ENCODE measurements at places on chromosomes 4 and X.
A peak's percentile ranks its signal among the peaks of the same experiment; 100 is the strongest.

GRCh38 chr4:105015750-105016149 is 130.9 kb upstream of the TET2 start:
- no peak for DNase-seq

- DNase-seq = no peak
Measured at GRCh38 chr4:153266988-153267387, 62.7 kb downstream of the TRIM2 start.

GRCh38 chr4:102612824-102613366 is 111.7 kb downstream of the NFKB1 start:
- DNase-seq = peak; percentile 47

DNA sequence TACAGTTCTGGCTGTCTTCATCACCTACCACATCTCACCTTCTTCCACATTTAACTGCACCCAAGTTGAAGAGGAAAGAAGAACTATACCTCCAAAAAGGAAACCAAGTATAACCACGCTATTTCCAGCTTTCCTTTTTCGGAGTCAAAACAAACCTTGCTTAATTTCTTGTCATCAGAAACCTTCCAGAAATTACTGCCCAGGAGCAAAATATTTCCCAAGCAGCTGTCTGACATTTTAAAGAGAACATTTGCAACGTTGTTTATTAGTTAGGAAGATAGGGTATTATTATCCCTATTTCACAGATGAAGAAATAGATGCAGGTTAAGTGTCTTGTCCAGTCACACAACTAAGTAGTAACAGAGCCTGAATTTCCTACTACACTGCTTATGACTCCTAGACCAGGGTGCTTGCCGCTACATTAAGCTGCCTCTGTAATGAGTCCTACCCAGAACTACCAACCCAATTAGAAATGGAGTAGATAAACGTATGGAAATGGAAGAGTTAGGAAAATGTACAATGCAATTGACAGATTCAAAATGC is 2.2 kb upstream of the ACSL4 start:
- no peak for DNase-seq

- DNase-seq = no peak
Measured at GRCh38 chr4:94567811-94568210, 116.1 kb downstream of the PDLIM5 start.

DNA sequence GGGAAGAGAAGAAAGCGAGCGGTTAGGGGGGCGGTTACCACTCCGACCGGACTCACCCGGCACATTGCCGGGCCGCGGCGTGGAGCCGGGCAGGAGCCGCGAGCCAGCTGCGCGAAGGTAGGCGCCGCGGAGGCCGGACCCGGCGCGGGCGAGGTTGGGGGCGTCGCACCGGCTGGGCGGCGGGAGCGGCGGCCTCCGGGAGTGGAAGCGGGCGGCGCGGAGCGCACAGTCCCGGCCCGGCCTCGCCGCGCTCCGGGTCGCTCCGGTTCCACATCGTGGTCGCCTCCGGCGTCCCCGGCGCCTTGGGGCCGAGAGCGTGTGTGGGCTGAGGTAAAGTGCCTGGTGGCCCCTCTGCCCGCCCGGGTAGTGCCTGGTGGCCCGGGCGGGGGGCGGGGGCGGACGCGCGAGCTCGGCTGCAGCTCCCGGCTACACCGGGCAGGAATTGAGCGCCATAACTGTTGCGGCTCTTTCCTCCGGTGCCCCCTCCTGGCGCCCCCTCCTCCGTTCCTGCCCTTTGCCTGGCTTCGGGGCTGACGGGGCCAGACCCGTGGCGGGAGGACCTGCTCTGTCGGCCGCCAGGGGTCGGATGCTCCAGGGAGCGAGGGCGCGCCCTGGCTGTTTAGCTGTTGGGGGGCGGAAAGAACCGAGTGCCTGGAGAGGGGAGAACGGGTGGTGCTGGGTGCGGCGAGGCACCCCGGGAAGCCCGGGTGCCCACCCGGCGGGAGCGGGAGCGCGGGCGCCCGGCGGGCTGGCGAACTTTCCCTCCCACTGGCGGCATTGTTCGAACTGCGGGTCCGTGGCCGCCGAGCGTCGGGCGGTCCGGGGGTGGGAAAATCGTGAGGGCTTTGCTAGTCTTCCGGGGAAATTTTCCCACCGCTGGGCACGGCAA is 626 bp downstream of the JADE3 start:
- peak; percentile 29 for DNase-seq

DNA sequence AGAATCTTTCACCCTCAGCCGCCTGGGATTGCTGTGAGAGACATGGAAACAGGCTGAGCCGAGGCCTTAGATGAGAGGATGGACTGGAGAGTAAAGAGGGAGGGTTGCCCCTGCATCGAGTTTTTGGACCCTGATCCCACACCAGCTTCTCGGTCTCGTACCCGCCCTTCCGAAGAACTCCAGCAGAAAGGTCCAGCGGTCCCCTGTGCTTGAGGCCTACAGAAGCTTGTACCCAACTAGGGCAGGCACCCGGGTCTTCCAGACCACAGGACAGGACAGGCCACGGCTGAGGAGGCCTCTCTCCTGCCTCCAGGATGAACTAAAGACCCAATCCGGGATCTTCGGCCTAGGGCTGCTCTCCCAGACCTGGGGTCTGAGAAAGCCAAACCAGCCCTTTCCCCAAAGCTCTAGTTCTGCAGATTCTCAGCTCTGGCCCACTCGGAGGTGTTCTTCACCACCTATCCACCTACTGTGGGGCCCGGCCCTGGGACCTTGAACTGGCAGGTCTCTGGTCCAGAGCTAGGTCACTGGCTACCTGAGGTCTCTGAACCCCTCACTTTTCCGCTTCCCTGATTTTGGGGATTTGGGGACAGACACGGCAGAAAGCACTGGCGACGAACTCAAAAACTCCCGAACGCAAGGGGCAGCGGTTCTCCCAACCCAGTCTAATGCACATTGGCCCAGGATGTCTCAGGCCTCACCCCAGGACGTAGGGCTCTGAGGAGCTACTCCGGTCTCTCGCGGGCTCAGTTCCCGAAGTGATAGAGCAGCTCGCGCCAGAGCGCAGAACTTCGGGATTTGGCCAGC is 1.1 kb downstream of the NKX3-2 start:
- DNase-seq = no peak

GRCh38 chrX:152913910-152914309 is 16.0 kb downstream of the ZNF185 start:
- no peak for DNase-seq
